ENCODE measurements at places on chromosomes 2 and 18.

DNA sequence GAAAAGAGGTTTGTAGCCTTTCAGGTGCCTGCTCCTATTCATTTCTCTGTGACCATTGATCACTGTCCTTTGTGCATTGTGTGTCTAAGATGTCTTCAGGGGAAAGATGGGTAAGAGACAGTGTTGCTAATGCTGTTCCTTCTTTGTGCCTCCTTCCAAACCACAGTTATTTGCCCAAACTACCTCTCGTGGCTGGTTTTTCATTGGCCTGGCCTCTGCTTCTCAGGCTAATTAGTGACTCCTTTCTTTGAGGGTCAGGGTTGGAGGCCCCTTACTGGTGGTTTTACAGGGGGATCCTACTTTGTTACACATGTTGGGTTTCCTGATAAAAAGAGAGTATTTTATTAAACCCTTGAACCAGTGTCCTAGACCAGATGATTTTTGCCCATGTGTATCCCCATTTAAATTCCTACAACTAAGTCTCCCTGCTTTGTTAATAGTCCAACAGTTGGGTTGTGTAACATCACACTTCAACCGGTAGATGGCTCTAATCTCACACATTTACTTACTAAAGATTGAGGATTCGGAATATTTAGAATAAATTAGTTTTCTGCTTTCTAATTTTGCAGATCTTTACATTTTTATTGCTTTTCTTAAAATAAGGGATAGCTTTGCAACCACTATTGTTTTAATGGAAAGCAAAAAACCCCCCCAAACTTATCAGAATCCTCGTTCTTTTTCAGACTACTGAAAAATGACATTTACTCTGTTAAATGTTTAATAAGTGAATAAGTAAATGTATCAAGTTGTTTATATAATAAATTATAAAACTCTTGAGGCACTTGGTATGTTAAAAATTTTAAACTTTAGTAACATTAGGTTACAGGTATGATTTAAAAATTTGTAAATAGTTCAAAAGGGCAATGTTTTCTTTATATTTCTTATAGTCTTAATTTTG is 2.4 kb downstream of the MARS2 start:
- DNase-seq: no peak

- no peak for DNase-seq
Observed at GRCh38 chr18:42915299-42915698, 200.2 kb downstream of the RIT2 start.

GRCh38 chr2:190467575-190468083 is 59.5 kb downstream of the MFSD6 start:
- no peak for DNase-seq

GRCh38 chr18:12085136-12085535 is 8.5 kb upstream of the ANKRD62 start:
- no peak for DNase-seq

DNA sequence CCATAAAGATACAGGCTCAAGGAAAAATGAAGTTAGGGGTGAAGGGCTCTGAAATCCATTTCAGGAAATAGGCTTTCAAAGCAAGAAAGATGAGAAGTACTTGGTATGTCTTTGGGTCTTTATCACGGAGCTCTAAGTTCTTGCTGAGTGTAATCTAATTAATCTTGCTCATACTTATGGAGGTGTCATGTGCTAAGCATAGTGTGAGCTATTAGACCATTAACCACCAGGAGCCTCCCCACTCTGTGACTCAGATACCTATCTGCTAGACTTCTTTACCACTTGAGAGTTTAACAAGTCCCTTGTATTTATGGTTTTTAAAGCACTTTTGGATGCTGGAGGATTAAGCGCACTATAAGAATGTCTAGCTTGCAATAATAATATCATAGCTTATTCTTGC is 678.7 kb downstream of the EPHA4 start:
- no peak for DNase-seq

DNA sequence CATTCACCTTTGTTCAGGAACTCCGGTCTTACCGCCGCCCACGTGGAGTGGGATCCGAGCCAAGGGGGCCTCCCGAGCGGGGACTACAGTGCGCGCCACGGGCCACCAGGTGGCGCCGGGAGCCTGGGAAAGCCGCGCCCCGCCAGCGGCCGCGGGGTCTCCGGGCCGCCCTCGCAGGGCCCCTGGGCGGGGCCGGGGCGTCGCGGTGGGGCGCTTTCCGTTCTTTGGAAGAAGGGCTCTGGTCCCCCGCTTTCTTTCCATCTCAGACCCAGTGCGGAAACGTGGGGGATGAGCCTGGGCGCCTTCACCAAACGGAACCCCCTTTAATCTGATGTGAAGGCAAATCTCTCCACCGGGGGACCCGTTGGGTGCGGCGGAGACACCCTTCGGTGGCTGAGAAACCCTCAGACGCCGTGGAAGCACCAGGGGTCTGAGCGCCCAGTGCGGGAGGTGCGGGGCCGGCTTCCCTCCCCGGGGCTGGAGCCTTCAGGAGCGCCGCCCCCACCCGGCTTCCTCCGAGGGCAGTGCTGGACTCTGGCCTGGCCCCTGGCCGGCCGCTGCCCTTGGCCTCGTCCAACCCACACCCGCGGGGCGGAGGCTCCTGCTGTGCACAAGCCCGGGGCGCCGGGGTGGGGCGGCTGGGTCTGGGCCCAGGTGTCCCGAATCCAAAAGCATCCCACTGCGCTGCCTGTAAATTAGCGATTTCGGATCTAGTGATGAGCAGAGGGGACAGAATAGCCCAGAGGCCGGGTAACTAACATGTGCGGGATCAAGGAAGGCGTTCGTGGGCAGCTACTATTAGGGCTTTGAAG is 44.6 kb downstream of the GORASP2 start:
- peak; percentile 75 for DNase-seq

- DNase-seq: no peak
Observed at GRCh38 chr2:121686218-121686617, 37.0 kb upstream of the CLASP1 start.

DNA sequence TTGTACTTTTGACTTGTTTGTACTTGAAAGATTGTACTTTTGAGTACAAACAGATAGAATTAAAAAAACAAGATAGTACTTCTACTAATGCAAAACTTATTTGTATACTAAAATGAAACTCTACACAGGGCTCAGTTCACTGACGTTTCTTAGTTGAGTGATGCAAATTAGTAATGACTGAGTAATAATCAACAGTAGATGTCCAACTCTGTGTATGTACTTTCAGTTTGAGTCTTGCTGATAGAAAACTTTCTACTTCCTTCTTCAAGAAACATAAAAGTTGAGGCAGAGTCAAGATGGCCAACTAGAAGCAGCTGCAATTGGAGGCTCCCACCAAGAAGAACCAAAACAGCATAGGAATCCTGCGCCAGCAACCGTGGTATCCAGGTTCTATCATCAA is 585.0 kb downstream of the NR4A2 start:
- DNase-seq: no peak

DNA sequence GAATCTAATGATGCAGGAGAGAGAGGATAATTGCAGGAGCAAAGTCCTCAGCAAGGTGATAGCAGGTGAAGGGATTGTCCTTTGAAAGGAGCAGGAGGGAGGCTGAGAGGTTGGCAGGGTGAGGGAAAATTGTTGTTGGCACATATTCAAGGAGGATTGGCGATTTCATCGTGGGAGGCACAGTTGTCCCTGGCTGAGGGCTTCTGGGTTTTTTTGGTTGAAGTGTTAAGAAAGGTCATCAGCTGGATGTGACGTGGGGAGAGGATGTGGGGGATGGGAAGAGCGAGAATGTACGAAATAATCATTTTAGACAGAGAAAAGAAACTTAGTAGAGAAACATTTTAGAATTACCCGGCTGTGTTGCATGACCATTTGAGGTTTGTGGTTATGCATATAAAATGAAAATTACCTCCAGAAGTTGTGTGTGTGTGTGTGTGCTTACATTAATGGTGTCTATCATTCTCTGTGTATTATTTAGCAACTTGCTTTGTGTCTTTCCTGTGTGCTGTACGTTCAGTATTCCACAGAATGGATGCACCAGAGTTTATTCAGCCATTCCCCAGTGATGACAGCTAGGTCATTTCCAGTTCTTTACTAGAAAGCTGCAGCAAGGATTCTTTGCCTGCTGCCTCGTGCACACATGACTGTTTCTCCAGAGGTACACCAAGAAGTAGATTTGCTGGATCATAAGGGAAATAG is 67.6 kb downstream of the SDC1 start:
- DNase-seq: no peak

DNA sequence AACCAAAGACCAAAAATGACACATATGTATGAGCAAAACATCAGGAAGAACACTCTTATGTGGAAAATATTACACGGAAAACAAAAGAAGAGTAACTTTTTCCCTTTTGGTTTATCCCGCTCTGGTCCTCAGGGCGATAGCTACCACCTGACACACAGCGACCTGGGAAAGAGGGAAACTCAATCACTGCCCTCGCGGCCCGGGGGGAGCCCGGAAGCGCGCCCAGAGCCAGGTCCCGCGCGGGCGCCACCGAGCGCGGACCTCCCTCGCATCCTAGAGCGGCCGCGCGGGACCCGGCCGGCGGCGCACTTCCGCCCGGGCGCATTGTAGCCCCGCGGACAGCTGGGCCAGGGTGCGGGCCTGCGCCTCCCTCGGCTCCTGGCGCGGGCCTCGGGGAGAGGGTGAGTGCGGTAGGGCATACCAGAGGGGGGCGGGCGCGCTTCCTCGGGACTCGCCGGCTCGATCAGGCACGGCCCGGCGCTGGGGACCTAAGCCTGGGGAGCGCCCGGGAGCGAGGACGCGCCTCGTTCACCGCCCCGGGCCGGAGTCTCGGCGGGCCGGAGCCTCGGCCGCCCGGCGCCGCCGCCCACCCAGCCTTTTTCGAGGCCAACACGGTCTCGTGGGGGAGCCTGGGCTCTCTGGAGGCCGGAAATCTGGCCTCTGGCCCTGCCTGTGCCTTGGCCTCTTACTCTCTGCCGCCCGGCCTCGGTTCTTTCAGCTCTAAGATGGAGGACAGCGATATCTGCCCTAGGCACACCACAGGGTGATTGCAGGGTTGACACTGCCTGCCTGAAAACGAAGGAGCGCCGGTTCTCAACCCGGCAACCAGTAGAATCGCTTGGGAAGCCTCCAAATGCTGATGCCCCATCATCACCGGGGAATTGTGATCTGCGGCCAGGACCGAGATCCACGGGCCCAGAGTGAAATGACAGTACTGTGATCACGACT is at the start of gene ELAC1:
TSS of gene ELAC1 (plus strand) at position 327 of the 948 bp plus-strand sequence. CDS start 6,365 bp downstream, outside the sequence.
- peak; percentile 77 for DNase-seq
